ENCODE measurements at places on chromosomes 13 and 19.

DNA sequence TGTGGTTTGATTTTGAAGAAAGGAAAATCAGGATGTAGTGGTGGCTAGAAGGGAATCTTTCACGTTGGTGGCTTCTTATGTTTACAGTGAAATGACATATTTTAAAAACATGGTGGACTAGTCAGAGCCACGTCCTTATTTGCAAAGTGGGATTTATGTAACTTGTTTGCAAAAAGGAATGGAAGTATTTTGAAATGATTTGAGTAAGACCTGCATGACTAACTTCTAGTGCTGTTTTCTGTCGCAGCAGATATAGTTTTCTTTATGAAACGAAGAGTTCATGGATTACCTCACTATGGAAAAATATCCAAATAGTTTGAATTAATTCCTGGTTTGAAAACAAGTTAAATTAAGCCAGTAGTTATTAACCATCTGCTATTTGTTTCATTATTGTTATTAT, 476.5 kb downstream of the MYO16 start:
- no peak for DNase-seq

- DNase-seq, result no peak
These were observed 165.4 kb downstream of the RGCC start for GRCh38 chr13:41622432-41623429.

GRCh38 chr19:30317403-30317802, 54.8 kb upstream of the ZNF536 start:
- DNase-seq, result no peak

- no peak for DNase-seq
These were observed 16.0 kb downstream of the ALOX5AP start for GRCh38 chr13:30751183-30751933.

DNA sequence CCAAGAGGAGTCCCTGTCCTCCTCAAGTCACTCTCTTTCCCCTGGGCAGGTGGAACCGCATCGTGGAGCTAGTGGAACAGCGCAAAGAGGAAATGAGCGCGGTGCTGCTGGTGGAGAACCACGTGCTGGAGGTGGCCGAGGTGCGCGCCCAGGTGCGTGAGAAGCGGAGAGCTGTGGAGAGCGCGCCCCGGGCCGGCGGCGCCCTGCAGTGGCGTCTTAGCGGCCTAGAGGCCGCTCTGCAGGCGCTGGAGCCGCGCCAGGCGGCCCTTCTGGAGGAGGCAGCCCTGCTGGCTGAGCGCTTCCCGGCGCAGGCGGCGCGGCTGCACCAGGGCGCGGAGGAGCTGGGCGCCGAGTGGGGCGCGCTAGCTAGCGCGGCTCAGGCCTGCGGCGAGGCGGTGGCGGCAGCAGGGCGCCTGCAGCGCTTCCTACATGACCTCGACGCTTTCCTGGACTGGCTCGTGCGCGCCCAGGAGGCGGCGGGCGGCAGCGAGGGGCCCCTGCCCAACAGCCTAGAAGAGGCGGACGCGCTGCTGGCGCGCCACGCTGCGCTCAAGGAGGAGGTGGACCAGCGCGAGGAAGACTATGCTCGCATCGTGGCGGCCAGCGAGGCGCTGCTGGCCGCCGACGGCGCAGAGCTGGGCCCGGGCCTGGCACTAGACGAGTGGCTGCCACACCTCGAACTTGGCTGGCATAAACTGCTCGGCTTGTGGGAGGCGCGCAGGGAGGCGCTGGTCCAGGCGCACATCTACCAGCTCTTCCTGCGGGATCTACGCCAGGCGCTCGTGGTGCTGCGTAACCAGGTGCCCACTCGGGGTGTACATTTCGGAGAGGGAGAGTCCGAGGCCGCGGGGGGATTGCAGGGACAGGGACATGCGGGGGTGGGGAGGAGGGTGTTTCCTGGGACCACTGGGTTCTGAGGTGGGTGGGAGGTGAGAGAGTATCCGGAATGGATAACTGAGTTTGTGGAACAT, 52.8 kb downstream of the SPTBN4 start:
- DNase-seq, result no peak

DNA sequence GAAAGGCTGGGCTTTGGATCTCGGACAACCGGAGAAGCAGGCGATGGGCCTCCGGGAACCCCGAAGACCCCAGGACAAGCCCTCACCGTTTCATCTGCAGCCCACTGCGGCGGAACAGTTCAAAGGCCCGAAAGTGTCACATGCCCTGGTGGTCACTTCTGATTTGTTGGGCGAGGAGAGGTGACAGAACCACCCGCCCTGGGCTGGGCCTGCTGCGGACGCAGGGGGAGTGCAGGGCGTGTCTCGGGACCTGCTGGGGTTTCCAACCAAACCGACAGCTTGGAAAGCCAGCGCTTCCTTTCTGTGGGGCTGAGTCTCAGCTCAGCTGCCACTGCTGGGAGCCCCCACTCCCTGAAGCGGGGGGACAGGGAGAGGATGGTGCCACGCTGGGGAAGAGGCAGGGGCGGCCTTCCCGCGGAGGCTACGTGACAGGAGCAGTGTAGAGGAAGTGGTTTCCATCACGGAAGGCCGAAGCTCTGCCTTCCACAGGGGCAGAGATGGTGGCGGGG, 22.8 kb upstream of the ZBTB7A start:
- DNase-seq, result no peak

Data from anterior cingulate cortex (tissue), 58 donors.